ENCODE measurements at places on chromosomes 7 and 10. TPM values are rescaled to one million over a fixed set of nuclear protein-coding genes. Genes with fewer than 3 reads are reported as not detected.

DNA sequence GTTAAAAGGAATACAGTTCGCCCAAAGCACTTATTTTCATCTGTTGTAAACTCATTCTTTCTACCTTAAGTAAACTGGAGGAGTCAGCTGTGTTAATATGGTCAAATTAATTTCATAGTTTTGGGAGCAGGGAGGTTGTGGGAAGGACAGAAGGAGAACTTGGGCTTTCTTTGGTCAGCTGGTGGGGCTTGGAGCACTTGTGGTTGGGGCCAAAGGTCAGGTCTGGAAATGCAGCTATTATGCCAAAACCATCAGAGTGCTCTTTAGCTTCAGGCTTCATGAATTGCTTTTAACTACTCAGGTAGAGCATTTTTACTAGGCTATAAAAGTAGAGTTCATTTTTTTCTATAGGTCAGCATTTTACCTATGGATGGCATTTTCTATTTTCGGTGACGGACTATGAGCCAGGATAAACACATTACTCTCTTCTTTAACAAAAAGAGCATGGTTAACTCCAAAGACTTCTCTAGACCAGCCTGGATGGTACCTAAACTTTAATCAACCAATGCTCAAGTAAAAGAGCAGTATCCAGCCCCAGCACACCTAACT, 30.0 kb downstream of the STEAP4 start:
- no peak for DNase-seq

DNA sequence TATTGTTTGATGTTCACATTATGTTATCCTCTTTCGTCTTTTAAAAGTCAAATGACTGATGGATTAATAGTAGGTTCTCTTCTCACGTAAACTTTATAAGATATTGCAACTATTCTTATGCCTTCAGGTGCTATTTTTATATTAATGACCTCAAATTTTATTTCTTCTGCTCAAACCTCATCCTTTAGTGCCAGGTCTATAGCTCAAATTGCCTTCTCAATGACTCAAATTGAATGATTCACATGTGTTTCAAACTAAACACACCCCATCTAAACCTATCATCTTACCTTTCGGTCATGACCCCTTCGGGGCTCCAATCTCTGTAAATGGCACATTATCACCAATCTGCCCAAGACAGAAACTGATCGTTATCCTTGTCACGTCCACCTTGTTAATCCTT, 22.0 kb upstream of the LIPF start:
- no peak for DNase-seq

ELN gene
- 29.0 TPM for total RNA-seq

- no peak for DNase-seq
These were observed 671 bp upstream of the PAPSS2 start for GRCh38 chr10:87658858-87659555.

DNA sequence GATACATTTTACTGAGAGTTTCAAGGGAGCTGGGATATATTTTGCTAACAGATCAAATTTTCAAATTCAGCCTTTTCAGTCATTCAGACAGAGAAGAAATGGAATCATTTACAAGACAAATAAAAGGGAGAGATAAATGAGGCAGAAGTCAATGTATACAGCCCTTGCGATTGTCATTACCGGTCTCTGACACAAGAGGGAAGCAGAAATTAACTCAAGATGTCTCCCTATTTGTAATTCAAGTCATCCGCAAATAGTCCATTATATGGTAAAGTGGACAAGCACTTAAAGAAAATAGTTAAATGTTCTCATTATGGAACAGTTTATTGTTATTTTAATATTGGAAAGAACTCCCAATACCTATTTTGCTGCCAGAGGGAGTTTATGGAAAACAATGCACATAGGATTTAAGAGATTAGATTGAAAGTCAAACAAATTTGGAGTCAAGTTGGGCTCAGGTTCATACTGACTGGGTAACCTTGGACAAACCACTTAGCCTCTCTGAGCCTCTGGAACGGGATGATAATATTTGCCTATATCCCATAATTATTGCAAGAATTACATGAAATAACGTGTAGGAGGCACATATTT, 89.3 kb upstream of the PRKCQ start:
- no peak for DNase-seq

DNA sequence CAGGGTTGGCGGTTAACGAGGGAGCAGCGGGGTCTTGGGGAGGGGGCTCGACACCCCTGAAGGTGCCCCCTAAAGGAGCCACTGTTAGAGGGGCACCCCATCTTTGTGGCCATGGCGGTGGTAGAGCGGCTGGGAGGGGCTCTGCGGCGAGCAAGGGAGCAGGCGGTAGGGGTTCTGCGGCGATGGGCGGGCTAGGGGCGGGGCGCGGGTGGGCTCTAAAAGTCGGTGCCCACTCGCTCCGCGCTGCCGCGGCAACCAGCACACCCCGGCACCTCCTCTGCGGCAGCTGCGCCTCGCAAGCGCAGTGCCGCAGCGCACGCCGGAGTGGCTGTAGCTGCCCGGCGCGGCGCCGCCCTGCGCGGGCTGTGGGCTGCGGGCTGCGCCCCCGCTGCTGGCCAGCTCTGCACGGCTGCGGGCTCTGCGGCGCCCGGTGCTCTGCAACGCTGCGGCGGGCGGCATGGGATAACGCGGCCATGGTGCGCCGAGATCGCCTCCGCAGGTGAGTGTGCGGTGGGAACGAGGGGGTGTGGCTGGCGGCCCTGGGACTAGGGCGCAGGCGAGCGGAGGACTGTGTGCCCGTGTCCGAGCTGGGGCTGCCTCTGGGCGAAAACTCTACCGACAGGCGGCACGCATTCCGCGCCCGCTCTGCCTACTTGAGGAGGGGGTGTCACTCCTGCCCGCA, at the start of gene MEST:
Gene MEST, plus strand, starts transcription at position 245 of the 682 bp plus-strand sequence. Its CDS starts 229 bp downstream, at position 474.
- peak; percentile 31 for DNase-seq

SLC39A12 gene
- total RNA-seq: not detected

DNA sequence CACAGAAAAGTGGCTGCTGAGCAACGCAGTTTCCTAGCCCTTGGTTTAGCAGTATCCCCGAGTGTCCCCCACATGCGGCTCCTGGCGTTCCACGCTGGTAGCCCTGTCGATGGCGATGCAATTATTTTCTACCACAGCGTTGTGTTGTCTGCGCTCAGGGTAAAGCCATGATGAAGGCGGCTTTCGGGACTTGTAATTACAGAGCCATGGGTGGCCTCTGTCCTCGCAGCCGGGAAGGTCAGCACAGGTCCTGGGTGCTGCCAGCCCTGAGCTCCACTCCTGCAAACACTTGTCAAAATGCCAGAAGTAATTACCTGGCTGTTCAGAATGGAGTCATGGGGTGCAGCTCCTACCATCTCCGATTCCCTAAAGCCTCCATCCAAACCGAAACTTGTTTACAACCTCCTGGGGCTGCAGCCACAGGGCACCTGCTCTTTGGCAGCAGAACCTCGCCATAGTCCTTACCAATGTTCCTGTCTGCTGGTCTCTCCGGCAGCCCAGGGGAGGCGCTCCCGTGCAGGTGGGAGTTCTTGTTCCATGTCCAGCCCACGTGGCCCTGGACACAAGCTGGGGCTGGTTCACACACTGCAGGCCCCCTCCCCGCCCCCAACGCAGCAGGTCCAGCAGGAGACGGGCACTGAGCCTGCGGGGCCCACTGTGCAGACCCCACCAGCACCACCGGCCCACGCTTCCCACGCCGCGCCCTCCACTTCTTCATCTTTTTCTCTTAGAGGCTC, 512.6 kb downstream of the PTPRN2 start:
- no peak for DNase-seq

DNA sequence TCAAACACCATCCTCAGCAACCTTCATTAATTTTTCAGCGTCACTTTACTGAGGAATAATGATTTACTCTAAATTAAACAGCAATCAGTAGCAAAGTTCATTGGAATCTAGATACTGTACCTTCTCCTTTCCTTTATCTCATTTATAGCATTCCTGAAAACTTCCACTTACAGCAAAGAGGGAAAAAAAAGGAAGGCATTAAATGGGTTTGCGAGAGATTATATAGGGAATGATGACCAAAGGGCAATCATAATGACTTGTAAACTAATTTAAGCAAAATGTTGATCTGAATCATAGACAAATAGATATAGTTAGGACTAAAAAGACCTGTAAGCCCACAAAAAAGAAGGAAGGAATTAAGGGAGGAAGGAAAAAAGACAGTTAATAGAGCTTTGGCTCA, 42.0 kb downstream of the IPMK start:
- DNase-seq: no peak

DNA sequence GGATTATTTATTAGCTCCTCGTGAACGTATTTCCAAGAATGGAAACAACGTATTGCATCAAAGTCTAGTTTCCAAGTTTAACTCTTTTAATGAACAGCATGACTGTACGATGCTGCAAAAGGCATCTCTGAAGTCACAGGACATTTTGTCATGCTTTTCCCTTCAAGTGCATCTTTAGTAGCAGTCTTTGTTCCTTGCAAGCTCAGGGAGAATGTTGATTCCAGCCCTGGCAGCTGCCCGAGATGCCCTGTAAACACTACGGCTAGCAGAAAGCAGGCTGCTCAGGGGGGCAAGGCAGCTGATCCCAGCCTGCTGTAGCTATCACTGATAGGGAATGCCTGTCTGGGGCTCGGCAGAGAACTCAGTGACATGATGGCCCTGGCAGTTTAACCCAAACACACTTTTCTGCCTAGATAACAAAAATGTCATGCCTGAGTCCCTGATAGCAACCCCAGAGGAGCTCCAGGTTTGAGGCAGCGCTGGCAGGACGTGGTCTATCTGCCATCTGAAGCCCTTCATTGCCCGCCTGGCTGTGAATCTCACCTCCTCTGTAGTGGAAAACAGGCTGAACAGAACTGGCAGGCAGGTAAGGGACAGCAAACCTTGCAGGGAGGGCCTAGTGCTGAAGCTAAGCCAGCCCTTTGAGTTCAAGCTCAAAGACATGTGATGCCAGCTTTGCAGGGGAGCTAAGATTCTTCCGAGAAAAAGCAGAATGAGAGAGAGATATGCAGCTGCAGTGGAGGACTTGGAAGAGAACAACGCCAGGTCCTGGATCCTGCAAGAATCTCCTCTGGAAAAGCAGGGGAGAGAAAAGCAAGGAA, 264.6 kb downstream of the SNX10 start:
- no peak for DNase-seq

GRCh38 chr10:3935141-3935540, 150.1 kb upstream of the KLF6 start:
- peak; percentile 45 for DNase-seq

COX19 gene
- 9.6 TPM for total RNA-seq

DNA sequence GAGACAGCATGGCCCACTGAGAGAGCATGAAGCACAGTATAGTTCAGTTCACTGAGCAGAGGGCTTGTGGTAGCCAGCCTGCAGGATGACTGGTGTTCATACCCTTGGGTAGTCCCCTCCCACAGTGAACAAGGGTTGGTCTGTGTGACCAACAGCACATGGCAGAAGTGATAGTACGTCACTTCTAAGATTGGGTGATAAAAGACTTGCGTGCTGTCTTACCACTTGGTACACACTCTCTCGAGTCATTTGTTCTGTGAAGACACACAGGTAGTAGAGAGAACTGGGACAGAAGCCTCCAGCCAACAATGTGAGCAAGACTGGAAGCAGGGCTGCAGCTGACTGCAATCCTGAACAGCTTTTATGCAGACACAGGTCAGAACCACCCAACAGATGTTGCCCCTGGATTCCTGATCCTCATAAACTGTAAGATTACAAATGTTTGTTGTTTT, 14.6 kb downstream of the EPC1 start:
- DNase-seq: no peak

BMPER gene
- 0.59 TPM for total RNA-seq

KNDC1 gene
- 0.20 TPM for total RNA-seq

DNA sequence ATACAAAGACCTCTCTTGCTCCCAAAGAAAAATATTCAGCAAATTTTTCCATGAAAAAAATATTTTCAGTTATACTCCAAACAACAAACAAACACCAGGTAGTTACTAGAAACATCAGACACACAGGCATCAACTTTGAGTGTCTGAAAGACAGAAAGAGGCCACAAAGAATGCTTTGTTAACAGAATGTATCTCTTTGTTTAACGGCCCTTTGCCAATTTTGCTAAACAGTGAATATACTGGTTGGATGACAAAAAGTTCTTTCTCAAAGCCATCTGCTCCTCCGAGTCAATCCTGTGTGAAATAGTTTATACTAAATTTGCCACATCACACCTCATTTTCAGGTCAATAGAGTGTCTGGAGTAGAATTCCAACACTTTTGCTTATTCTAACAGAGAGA, 216.7 kb upstream of the PHF14 start:
- DNase-seq: no peak

GRCh38 chr7:93559639-93560491, 14.7 kb downstream of the CALCR start:
- DNase-seq: no peak

Data from left ventricle myocardium superior (tissue), 1 donor.